ENCODE measurements at places on chromosomes 7 and 10. TPM values are rescaled to one million over a fixed set of nuclear protein-coding genes. Genes with fewer than 3 reads are reported as not detected.

DNA sequence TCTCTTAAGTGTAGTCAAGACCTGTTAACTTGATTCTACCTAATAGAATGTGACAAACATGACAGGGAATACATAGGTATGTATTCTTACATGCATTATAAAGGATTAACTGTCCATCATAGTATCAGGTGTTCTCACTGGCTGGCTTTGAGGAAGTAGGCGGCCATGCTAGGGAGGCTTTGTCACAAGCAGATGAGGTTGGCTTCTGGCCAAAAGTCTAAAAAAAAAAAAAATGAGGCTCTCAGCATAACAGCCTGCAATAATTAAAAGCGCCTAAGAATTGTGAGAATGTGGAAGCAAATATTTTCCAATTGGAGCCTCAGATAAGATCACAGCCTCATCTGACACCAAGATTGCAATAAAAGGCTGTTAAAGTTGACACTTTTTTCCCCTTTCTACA is 1256.8 kb upstream of the SORCS1 start:
- no peak for DNase-seq
- H3K4me1 ChIP-seq, result no peaks in the 10 kb centered on the region
- H3K27me3 ChIP-seq, result no peaks in the 10 kb centered on the region
- H3K27ac ChIP-seq, result no peak overlapping the region

GRCh38 chr10:58457761-58458616 is 54.7 kb upstream of the BICC1 start:
- DNase-seq, result peak; percentile 52
- no peaks in the 10 kb centered on the region for H3K36me3 ChIP-seq
- no peaks in the 10 kb centered on the region for H3K27me3 ChIP-seq

DNA sequence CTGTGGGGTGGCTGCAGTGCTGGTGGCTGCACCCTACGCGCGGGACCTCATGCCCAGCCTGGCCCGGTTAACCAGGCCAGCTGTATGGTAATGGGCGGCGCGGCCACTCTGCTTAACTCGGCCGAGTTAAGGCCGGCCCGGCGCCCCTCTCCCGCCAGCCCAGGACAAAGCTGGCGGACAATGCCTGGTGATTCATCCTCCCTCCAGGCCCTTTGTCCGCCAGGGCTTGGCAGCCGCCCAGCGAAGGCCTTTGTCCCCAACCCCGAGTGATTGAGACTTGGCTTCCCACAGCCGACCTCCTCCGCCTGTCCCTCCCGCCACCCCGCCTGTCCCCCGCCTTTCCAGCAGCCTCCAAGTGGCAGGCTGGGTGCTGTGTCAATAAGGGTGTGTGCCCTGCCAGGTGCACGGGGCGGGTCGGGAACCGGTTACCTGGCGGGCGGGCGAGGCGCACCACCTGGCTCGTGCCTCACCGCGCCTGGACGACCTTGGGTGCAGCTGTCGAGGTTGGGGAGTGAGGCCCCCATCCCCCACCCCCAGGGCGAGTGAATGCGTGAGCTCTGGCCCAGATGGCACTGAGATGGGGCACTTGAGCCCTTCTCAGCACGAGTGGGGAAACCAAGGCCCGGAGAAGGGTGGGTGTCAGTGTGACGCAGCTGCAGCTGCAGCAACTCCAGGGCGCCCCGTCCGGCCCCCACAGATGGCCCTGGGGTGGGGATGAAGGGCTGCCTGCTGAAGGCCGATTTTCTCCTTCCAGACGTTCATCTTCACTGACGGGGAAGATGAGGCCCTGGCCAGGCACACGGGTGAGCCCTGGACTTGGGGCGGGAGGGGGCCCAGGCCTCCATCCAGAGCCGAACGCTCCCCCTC is 4.6 kb downstream of the LFNG start:
- peak; percentile 84 for DNase-seq
- peaks cover 24% of the 10 kb centered on the region for H3K36me3 ChIP-seq
- H3K4me1 ChIP-seq, result peaks cover 82% of the 10 kb centered on the region
- H3K27me3 ChIP-seq, result peaks cover 71% of the 10 kb centered on the region
- H3K27ac ChIP-seq, result peak overlapping the region; percentile 91

Gene GARIN1A
- total RNA-seq, result 1.6 TPM

GRCh38 chr7:137408126-137408525 is 64.6 kb upstream of the PTN start:
- no peak for DNase-seq
- no peaks in the 10 kb centered on the region for H3K27me3 ChIP-seq
- H3K36me3 ChIP-seq, result no peaks in the 10 kb centered on the region
- no peak overlapping the region for H3K27ac ChIP-seq
- H3K4me3 ChIP-seq, result no peak overlapping the region

DNA sequence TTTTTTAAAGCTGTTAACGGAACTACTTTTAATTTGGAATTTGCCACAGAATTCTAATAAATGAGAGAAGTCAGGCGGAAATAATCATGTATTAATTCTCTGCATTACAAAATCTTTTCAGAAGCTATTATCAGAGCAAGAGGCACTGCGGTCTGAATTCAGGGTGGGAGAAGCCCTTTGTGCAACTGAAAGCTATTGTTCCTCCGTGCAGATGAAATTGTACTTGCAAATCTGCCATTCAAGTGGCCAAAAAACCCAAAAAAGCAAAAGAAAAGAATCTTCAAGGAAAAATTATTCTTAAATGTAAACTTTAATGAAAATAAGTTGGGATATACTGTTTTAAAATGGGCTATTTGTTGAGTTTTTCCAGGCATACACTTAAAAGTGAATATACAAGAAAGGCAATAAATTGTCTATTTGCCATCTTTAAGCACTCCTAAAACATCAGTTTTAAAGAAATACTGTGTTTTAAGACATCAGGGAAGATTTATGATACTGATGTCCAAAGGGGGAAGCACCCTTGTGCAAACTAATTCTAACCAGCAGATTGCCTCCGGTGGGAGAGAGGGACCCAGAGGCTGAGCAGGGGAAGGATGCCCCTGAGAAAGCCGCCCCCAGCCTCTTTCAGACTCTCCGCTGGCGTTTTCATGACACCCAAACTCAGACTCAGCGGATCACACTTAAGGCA is 351.2 kb downstream of the DNAJB6 start:
- peaks cover 97% of the 10 kb centered on the region for H3K27me3 ChIP-seq
- no peak for DNase-seq
- no peaks in the 10 kb centered on the region for H3K36me3 ChIP-seq
- H3K4me3 ChIP-seq, result no peak overlapping the region

Gene ADCK2
- total RNA-seq, result 8.5 TPM

GRCh38 chr10:21279217-21279575 is 246.3 kb downstream of the SKIDA1 start:
- peak overlapping the region; percentile 51 for H3K27ac ChIP-seq
- DNase-seq, result no peak
- no peaks in the 10 kb centered on the region for H3K27me3 ChIP-seq
- H3K36me3 ChIP-seq, result no peaks in the 10 kb centered on the region

Gene KNDC1
- total RNA-seq, result 0.11 TPM

DNA sequence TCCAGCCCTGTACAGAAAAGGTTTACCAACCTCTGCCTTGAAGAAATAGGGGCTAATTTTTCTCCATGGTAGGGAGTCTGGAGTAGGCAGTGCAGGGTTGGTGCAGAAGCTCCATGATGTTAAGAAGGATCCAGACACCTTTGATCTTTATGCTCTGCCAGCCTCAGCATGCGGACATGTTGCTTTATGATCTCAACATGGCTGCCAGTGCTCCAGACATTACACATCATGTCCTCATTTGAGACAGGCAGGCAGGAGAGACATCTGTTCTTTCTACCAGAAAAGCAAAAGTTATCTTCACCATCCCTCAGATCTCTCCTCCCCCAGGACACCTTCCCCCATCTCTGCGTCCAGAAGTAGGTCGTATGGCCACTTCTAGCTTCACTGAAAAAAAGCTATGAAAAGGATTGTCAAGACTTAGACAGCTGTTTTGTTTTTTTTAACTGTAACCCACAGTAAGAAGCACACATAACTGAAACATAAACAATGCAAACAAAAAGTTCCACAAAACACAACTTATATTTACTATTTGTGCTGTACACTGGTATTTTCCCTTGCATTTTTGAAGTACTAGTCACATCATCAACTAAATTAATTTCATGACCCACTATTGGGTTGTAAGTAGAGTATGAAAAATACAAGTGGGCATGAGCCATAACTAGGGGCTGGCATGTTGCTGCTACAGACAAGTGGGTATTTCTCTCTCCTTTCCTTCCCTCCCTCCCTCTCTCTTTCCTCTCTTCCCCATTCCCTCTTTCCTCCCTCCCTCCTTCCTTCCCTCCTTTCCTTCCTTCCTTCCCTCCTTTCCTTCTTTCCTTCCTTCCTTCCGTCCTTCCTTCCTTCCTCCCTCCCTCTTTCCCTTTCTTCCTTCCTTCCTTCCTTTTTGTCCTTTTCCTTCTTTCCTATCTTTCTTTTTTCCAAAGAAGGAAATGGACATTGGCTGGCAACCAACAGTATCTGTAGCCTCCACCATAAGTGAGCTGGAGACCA is 2.6 kb upstream of the RASSF4 start:
- H3K27me3 ChIP-seq, result no peaks in the 10 kb centered on the region
- H3K36me3 ChIP-seq, result peaks cover 6% of the 10 kb centered on the region
- H3K4me3 ChIP-seq, result no peak overlapping the region
- H3K4me1 ChIP-seq, result peaks cover 95% of the 10 kb centered on the region
- DNase-seq, result no peak
- peak overlapping the region; percentile 96 for H3K27ac ChIP-seq

DNA sequence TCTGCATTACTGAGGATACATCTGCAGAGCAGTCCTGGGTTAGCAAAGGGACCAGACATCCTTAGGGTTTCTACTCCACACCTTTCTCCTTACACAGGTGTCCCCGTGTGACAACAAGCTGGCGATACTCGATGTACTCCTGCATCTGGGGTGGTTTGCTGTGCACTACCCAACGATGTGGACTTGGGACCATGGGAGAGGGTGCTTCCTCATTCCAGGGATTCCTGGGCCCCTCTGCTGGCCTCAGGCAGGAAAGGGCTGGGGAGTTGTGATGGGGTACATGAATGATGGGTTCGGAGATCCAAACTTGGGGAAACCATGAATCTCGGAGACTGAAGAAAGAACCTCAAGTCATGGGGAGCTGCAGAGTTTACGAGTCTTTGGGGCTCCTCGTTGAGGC is 179.6 kb upstream of the GALNT17 start:
- H3K27ac ChIP-seq, result no peak overlapping the region
- H3K27me3 ChIP-seq, result peaks cover 7% of the 10 kb centered on the region
- H3K4me3 ChIP-seq, result no peak overlapping the region
- H3K36me3 ChIP-seq, result no peaks in the 10 kb centered on the region
- no peaks in the 10 kb centered on the region for H3K4me1 ChIP-seq

- no peaks in the 10 kb centered on the region for H3K27me3 ChIP-seq
- peaks cover 13% of the 10 kb centered on the region for H3K36me3 ChIP-seq
- no peak overlapping the region for H3K4me3 ChIP-seq
These were observed 67.3 kb downstream of the GLCCI1 start for GRCh38 chr7:8035647-8036518.

Gene OPTN
- total RNA-seq, result 129 TPM

DNA sequence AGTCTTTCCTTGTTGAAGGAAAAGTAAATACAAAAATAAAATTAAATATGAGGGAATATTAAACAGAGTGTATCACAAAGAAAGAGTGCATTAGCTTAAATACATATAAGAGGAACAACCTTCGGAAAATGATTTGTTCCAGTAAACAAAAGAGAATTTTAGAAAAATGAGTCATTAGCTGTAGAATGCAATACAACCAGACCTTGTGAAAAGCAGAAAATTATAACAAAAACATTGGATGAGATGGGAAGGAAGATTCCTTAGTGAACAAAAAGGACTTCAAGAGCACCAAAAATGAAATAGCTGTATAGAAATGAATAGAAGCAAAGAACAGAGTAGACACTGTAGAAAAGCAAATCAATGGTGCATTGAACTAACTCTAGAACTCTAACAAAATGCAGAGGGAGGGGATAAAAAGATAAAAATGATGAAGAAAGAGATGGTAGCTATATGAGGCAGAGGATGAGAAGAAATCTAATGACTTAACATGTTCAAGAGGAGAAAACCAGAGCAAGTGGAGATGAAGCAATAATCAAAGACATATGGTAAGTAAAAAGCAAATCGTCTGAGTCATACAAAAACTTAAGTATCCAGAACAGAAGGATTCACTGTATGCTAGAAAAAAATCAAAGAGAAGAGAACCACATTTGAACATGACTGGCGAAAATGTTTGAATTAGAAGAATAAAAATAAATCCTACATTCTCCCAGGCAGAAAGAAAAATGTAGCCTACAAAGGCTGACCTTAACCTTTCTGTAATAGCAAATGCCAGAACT is 190.5 kb downstream of the TMEM26 start:
- no peak overlapping the region for H3K4me3 ChIP-seq
- H3K27ac ChIP-seq, result no peak overlapping the region
- no peaks in the 10 kb centered on the region for H3K27me3 ChIP-seq
- H3K36me3 ChIP-seq, result no peaks in the 10 kb centered on the region
- no peak for DNase-seq

DNA sequence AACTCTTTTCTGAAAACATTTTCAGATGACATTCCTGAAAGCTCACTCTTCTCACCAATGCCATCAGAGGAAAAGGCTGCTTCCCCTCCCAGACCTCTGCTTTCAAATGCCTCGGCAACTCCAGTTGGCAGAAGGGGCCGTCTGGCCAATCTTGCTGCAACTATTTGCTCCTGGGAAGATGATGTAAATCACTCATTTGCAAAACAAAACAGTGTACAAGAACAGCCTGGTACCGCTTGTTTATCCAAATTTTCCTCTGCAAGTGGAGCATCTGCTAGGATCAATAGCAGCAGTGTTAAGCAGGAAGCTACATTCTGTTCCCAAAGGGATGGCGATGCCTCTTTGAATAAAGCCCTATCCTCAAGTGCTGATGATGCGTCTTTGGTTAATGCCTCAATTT is 16.5 kb downstream of the ANLN start:
- no peak for DNase-seq
- H3K27me3 ChIP-seq, result no peaks in the 10 kb centered on the region
- no peaks in the 10 kb centered on the region for H3K36me3 ChIP-seq
- no peak overlapping the region for H3K27ac ChIP-seq
- no peaks in the 10 kb centered on the region for H3K4me1 ChIP-seq

- no peak overlapping the region for H3K4me3 ChIP-seq
- no peaks in the 10 kb centered on the region for H3K27me3 ChIP-seq
- H3K36me3 ChIP-seq, result no peaks in the 10 kb centered on the region
These were observed 140.6 kb upstream of the KMT2E start for GRCh38 chr7:104873401-104873800.

DNA sequence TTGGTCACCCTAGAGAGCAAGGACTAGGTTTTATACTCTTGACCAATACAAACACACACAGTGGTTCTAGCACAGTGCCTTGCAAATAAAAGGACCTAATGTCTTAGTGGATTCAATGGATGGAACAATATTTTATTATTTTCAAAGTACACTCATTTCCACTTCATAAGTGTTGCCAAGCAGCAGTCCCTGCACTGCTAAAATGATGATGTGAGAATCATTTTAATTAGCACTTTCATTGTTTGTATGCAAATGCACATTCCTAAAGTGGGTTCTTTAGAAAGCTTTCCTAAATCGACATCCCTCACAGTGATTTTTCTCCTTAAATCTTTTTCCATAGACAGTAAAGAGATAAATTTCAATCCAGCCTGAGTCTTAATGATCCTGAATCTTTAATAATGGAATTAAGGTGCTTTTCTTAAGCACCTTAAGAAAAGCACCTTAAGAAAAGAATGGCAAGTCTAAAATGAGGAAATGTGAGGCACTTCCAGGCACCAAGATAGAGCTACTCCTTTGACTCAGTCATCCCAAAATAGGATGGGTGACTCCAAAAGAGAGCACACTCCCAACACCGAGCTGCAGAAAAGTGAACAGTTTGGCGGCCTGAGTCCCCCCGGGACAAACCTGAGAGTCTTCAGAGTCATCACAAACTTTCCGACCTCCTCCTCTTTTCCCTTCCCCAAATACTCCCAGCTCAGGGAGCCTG is 84.5 kb downstream of the SORBS1 start:
- H3K27me3 ChIP-seq, result no peaks in the 10 kb centered on the region
- no peaks in the 10 kb centered on the region for H3K36me3 ChIP-seq
- peaks cover 98% of the 10 kb centered on the region for H3K4me1 ChIP-seq
- peak overlapping the region; percentile 92 for H3K27ac ChIP-seq

Gene CCDC3
- total RNA-seq, result 5.8 TPM

Gene C7orf33
- not detected for total RNA-seq

Gene ANXA8
- not detected for total RNA-seq
